ENCODE measurements at places on chromosomes 12 and 14.

GRCh38 chr12:132544080-132544397, 54.1 kb downstream of the FBRSL1 start:
- no peak for DNase-seq

- peak; percentile 45 for DNase-seq
These were observed 674 bp downstream of the NIN start for GRCh38 chr14:50830044-50830931.

DNA sequence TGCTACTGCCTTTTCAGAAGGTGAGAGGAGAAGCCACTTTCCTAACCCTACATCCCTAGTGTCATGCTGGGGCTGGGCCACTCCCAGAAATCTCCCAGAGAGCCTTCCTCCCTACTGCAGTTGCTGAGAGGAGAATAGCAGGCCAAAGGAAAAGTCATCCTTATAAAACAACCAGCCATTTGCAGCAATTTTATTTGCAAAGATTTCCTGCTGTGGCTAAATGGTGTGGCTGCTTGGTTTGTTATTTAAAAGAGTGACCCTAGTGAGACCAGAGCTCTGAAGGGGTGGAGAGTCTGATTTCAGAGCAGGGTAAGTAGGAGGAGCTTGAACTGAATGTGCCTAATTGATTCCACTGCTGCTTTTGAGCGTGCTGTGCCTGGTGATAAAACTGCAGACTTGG, 232.0 kb downstream of the GRIN2B start:
- no peak for DNase-seq

- no peak for DNase-seq
These were observed 13.7 kb downstream of the HNRNPC start for GRCh38 chr14:21255385-21256101.
